AG04450 (cell line): ENCODE measurements at places on chromosomes 6 and 20.

DNA sequence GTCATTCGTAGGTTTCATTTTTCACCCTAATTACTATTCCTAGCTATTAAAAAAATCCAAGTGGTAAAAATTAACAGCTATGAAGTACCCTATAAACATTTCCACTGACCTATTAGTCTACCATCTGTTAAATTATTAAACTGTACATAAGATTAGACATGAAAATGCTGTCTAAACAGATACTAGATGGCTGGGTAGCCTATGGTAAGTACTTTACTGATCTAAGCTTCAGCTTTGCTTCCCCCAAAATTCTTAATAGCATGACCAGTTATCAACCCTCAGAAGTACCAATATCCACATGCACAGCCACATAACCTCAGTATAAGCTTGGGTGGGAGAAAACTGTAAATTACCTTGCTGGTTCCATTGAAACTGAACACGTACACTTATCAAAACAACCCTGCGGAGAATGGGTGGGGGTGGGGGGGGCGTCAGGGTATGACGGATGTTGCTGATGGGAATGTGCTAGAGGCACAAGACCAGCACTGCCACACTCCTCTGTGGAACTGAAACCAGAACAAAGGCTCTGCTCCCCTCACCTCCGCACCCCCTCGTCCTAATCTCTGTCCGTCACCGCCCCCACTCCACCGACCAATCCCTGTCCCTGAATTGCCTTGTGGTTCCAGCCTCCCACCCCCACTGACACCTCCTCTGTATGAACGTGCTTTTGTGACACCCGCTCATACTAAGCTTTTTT is 45.3 kb downstream of the B4GALT5 start:
- DNase-seq: no peak

GRCh38 chr6:16671302-16672289 is 89.7 kb downstream of the ATXN1 start:
- no peak for DNase-seq

- DNase-seq: no peak
These were observed 391.5 kb upstream of the MANEA start for GRCh38 chr6:95185874-95186273.

DNA sequence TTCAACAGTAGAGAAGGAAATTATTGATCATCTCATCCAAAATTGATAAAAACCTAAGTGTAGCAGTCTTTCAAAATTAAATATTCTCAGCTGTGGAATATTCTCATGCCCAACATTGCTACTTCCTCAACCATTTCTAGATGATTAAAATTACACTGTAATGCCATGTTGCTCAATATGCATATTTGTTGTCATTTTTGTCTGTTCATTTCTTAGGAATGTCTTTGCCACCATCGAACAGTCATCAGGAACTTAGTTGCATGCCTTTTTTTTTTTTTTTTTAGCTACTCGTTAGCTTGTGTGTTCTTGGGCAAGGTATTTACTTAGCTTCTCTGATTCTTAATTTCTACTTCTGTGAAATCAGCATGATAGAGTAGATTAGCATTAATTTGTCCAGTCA is 188.6 kb downstream of the DTNBP1 start:
- DNase-seq: no peak
